ENCODE measurements at places on chromosomes 2 and 18.

- no peak for DNase-seq
Observed at GRCh38 chr2:11499081-11499743, 33.3 kb upstream of the E2F6 start.

GRCh38 chr2:67572721-67573435 is 175.7 kb downstream of the ETAA1 start:
- no peak for DNase-seq

- DNase-seq = no peak
Observed at GRCh38 chr2:99425022-99425421, 64.8 kb downstream of the REV1 start.

- DNase-seq = no peak
Observed at GRCh38 chr18:35852786-35853185, 119.7 kb upstream of the RMP24 start.

GRCh38 chr2:167697194-167697593 is 550.2 kb downstream of the STK39 start:
- DNase-seq = no peak

DNA sequence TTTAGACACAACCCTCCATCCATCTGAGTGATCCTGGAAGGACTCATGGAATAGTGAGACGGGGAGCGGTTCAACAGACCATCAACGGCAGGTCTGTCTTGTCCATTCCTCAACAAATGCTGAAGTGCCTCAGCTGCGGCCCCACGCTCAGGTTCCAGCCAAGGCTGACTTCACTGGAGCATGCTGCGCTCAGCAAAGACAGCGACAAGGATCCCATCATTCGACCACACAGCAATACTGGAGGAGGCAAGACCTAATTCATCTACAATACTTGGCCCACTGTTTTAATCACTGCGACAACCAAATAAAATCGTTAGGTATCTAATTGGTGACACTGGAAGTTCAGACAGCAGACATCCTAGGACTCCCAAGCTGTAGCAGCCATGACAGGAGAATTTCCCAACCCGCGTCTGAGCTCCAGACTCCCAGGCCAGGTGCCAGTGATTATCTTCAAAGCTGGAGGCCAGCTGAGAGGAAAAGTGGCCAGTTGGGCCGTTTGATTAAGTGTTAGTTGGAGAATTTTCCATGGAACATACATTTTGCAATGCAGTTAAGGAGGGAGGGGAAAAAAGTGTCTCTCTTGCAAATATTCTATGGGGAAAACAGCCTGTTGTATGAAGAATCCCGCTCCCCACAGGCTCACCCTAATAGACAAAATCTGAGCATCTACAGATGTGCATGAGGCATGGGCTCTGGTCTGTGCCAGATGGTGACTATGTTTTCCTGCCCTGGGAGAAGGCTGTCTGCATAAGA is 92.5 kb upstream of the SLC35G4 start:
- DNase-seq = no peak

DNA sequence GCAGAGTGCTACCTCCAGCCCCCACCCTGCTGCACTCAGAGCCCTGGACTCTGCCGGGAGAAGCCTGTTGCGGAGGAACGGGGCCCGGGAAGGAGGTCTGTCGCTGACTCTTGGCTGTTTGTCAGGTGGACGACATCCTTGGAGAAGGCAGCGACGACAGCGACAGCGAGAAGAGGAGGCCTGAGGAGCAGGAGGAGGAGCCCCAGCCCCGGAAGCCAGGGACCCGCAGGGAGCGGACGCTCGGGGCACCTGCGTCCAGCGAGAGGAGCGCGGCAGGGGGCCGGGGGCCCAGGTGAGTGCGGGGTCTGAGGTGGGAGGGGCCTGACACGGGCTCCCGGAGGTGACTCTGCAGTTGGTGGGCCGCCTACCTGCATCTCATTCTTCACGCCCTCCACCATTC is 56.6 kb downstream of the CTDP1 start:
- DNase-seq = no peak

DNA sequence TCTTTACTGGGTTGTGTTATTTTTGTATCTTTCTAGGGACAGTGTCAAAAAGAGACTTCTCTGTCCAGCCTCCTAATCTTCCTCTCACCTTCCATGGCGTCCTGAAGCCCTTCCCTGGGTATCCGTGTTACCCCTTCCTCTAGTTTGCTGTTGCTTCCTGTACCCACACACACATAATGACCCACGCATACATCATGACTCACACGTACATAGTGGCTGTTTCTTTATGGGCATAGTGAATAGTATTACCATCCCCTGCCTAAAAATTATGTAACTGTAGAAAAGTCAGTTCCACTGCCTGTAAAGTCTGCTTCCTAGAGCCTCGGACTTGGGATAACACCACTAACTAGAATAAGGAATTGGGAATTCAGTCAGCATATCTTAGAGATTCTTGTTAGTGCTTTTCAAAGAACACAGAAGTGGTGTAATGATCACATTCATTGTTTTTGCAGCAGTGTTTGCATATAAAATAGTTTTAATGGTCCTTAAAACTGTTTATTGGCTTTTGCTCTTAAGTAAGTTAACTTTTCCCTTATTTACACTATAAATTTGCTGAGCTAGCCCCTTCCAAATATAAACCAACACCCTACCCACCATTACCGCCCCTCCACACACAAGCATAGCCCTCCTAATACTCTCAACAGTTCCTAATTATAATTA is 308.4 kb upstream of the RAB12 start:
- DNase-seq = no peak

DNA sequence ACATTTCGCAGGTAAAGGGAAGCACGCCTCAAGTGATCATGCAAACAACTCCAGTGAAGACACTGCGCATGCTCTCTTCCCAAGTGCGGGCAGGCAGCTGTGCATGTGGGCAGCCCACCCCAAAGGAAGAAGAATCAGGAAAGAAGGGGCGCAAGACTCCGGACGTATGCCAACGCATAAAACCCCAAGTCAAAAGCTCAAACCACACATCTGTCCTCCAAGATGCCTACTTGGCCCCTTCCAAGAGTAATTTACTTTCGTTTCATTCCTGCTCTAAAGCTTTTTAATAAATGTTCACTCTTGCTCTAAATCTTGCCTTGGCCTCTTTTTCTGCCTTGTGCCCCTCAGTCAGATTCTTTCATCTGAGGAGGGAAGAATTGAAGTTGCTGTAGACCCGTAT is 254.9 kb downstream of the PIEZO2 start:
- no peak for DNase-seq

DNA sequence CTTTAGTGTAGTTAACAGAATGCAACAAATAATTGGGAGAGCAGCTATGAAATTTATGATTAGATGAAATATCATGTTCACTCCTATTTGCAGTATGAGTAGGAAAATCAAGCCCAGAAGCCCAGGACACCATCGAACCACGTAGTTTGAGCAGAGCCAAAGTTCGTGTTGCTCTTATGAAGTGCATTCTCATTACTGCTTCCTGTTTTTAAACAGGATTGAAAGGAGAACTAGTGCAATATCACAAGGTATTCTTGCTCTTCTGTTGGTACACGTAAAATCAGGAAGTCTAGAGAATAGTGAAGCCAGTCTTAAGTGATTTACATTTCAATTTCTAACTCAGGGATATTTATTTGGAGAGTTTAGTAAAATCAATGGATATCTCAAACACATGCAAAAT is 21.1 kb downstream of the ARHGAP15 start:
- no peak for DNase-seq

GRCh38 chr2:37802899-37803379 is 122.1 kb upstream of the RMDN2 start:
- peak; percentile 47 for DNase-seq

- DNase-seq = no peak
Observed at GRCh38 chr2:9814129-9814868, 29.0 kb upstream of the TAF1B start.

DNA sequence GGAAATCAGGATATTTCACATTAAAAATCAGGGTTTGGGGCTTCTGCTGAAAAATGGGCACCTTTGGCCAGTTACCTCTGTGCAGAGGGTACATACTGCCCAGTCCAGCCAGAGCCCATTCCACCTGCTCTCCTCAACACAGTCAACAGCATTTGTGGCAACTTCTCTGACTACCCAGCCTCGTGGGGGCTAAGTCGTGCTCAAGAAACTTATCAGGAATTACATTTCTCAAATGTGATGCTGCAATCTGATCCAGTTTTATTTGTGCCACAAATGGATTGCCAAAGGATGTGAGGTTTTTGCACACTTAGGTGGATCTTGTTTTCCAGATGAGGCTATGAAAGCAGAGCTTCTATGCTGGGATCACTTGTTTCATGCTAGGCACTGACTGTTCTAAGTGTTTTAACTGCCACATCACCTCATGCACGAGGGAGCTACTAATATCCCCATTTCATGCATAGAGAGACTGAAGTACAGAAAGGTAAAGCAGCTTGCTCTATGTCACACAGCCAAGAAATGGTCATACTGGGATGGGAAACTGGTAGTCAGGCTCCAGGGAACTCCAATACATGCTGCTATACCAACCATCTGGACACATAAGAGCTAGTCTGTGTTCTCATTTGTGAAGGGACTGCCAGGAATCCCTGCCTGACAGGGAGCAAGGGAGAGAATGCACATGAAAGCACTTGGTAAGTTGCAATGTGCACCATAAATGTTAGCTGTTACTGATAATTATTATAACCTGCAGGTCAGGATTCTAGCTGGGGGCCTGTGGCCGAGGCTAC is 89.0 kb upstream of the HK2 start:
- DNase-seq = no peak

DNA sequence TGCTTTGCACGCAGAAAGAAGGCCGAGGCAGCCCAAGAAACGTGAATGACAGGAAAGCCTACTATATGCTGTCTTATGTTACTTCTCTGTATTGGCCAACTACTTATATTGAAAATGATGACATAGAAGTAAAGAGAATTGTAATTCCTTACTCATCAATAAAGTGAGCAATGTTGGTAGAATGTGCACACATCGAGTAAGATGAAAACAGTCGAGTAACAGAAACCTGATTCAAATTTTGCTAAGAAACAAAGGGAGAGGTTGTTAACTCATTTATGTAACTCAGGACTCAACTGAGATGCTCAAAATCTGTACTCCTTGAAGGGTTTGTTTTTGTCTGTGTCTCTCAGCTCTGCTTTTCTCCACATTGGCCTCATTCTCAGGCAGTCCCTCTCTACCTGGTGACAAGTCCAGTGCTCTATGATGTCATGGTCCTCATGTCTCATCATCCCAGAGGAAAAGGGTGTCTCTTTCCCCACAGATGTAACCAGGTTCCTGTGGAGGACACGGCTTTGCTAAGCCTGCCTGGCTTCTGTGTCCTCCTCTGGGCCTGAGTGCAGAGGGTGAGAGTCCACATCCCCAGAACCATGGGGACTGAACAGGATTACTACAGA is 30.3 kb upstream of the CCDC93 start:
- DNase-seq = no peak

DNA sequence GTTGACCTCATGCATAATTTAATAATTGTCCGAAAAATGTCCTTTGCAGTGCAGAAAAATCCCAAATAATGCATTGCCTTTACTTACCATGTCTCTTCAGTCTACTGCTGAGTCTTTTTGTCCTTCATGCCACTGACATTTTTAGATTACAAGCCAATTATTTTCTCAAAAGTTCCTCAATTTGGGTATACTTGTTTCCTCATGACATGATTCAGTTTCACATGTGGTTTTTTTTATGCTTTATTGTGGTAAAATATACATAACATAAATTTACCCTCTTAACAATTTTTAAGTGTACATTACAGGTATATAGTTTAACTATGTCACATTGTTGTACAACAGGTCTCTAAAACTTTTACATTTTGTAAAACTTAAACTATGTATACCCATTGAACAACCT is 81.0 kb downstream of the EPC2 start:
- no peak for DNase-seq

DNA sequence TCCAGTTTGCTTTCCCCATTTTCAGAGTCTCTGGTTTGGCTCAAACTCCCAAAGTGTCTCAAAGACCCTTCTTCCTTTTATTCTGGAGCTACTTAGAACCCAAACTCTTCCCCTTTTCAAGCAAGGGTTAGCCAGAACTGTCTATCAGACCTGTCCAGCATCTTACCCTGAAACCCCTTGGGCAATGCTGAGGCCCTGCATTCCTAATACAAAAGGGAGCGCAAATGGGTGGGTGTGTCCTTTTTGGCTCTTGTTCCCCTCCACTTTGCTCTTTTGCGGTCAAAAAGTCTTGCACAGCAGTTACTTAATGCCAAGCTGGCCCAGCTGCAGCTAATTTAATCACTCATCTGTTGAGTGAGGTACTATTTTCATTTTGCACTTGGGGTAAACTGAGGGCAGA is 231.2 kb upstream of the FOSL2 start:
- no peak for DNase-seq

- DNase-seq = no peak
Observed at GRCh38 chr18:35500113-35500512, 2.4 kb upstream of the INO80C start.

- no peak for DNase-seq
Observed at GRCh38 chr2:1663621-1664020, 80.7 kb downstream of the PXDN start.

- DNase-seq = peak; percentile 58
Observed at GRCh38 chr2:157441072-157441454, 2.8 kb downstream of the CYTIP start.

DNA sequence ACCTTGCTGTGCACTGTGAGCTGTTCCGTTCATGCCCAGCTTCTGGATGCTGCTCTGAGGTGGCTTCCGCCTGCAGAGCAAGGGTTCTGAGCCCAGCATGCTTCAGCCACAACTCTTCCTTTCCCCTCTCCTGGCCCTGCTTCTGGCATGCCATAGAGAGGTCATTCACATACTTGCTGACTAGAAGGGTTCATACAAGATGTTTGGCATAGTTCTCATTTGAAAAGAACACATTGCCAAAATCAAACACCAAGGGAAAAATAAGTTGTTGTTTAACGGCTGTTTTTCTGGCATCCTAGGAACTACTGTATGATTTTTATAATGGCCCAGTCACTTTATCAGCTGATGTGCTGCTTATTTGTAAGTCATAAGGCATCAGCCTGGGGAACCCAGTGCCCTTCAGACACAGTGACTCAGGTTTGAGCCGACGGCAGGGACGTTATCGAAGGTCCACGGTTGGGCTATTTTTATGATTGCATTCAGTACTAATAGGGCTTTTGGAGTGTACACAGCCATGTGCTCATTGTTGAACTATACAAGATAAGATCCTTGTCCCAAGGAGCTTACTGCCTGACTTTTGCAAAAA is 53.9 kb upstream of the CTAGE1 start:
- DNase-seq = peak; percentile 6

GRCh38 chr18:27894746-27895145 is 282.2 kb downstream of the CDH2 start:
- no peak for DNase-seq

GRCh38 chr2:23836505-23836904 is 90.4 kb downstream of the ATAD2B start:
- no peak for DNase-seq

DNA sequence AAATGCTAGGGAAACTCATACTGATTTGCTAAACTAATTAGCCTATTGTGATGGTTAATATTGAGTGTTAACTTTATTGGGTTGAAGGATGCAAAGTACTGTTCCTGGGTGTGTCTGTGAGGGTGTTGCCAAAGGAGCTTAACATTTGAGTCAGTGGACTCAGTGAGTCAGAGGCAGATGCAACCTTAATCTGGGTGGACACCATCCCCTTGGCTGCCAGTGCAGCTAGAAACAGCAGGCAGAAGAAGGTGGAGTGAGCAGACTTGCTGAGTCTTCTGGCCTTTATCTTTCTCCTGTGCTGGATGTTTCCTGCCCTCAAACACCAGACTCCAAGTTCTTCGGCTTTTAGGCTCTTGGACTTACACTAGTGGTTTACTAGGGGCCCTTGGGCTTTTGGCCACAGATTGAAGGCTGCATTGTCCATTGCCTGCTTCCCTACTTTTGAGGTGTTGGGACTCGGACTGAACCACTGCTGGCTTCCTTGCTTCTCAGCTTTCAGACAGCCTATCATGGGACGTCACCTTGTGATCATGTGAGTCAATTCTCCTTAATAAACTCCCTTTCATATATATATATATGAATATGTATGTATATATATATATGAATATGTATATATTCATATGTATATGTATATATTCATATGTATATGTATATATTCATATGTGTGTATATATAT is 69.7 kb downstream of the RPRM start:
- DNase-seq = no peak
